H7 (cell line): ENCODE measurements at places on chromosomes 16 and 17. TPM values are rescaled to one million over a fixed set of nuclear protein-coding genes. Genes with fewer than 3 reads are reported as not detected.

ALOX12 gene
- total RNA-seq: 0.35 and 0.63 TPM in 2 replicates

DNA sequence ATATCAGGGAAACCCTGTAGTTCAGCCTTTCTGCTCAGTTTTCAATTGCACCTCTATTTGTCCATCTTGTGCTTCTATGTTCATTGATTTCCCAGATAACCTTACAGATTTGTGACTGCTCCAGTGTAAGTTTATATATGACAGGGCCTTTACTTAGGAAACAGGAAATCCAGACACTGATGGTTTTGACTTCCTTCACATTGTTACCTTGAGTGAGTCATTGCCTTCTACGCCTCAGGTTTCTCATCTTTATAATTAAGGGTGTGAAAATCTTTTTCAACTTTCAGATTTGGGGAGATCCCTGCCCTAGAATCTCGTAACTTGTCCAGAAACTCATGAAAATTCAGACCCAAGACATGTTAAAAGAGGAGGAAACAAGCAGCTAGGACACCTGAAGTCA lies 342.4 kb upstream of the TBX2 start:
- DNase-seq: no peak

DNA sequence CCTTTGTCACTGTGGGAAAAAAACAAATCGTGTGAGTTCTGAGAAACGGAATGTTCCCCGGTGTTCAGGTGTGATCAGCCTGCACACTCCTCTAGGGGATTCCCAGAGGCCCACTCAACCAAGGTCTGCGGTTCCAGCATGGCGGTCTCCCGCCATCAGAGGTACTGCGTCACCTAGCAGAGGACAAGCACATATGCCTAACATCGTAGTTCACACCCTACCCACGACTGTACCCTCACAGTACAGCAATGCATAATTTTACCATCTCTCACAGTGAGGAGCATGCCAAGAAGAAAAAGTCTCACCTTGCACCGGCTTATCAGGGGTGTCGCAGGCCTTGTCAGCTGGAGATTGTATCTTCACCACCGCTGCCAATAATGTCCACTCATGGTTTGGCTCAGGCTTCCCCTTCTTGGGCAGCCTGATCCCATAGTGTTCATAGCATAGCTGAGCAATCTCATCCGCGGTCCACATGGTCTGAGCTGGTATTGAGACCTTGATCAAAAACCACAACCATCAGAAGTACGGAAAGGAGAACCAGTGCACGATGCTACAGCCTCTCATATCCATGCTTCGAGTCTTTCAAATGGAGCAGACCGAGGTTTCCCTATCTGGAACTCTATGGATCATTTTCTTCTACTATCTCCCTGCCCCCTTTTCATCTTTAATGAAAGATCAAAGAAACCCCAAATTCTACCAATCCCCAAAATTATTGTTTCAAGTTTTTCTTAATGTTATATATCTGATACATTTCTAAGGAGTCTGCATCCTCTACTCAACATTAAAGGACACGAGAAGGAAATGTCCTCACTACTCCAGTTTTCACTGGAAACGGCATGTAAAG lies 2.5 kb downstream of the ADAT1 start:
- no peak for DNase-seq

DNA sequence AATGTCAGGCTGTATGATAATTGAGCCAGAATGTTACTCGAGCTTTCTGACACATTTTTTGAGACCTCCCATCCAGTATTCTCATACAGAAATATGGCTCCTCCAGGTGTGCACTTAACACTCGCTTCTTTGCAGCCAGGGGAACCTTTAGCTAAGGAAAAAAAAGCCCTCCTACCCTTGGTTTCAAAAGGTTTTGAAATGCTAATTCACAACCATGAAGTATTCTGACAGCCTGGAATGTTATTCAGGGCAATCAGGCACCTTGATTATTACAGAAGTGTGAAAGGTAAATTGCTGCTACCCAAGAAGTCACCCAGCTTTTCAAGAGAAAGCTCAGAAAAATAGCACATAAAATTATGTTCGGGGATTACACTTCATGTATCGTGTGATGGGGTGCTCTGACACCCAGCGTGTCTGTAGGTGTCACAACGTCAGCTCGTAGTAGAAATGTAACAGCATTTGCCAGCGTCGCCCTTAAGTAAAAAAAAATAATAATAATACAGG lies 41.1 kb downstream of the NTN1 start:
- no peak for DNase-seq

DNA sequence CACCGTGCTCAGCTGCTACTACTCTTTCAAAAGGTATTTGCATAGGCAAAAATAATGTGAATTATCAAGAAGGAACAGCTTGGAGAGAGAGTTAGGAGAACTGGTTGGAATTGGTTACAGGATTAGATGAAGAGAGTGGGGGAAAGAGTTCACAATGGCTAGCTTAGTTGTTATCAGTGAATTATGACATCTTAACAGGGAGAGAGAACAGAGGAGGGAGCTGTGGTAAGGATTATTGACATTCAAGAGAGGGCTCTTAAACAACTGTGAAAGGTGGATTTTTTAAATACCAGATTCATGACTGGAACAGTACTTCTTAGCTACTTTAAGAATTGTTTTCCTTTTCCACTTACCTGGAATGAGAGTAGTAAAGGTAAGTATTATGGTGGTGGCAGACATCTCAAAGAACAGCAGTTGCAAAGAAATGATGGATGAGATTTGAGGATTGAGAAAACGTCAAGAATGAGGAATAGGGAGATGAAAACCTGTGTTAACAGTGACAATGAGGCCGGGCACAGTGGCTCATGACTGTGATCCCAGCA lies 43.9 kb upstream of the SLC5A11 start:
- no peak for DNase-seq

GRCh38 chr17:21233581-21234347 lies 19.4 kb downstream of the NATD1 start:
- peak; percentile 32 for DNase-seq

DNA sequence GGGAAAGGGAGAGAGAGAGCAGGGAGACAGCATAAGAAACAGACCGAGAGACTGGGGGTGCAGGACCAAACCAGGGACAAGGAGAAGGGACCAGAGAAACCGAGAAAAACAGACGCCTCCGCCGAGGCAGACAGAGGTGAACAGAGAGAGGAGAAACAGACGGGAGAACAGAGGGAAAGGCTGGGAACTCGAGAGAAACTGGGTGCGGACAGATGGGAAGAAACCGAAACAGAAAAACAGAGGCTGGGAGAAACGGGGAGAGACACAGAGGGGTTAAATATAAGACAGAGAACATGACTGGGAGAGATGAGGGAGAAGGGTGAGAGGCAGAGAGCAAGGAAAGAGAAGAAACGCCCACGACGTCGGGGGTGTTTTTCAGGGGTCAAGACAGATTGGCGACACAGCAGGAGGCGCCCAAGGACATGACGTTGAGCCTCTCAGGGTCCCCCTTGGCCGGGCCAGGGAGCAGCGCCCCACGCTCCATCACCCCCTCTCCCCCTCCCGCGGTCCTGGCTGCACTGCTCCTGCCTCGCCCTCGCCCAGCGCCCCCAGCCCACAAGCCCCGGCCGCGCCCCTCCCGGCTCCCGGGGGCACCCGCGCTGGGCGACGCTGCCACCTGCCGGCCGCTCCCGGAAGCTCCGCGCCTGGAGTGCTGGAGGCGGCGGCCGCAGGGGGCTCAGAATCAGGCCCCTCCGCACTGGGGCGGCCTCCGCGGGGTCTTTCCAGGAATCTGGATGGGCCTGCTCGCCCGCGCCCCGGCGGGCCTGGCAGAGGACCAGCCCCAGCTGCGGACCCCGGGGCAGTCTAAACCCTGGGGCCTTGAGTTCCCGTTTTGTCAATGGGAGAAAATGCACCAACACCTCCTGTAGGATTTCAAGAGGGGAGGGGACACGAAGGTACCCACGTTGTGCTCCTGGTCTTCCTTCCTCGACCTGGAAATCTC lies 1.3 kb upstream of the TMEM92 start:
- DNase-seq: peak; percentile 98
